Epithelial cell of proximal tubule (primary cell): ENCODE measurements at places on chromosomes 12 and 14.

GRCh38 chr12:102371165-102371564, 109.2 kb downstream of the IGF1 start:
- DNase-seq, result no peak

DNA sequence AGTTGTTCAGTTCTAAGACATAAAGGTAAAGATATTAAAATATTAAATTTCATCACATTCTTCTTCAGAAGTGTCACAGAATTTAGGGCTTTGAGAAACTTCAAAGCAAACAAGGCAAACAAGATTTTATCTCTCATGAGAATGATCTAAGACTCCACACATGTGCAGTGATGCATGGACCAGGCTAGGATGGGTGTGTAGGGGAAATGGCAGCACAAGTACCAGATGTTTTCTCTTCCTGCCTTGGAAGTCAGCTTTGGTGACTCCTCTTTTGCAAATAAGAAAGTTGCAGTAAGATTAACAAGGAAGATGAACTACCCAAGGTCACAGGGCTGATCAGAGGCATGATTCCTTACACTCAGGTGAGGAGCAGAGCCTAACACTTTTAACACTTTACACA, 163.8 kb upstream of the LMNTD1 start:
- no peak for DNase-seq

- DNase-seq, result peak; percentile 7
These were observed 1.1 kb downstream of the DCTN2 start for GRCh38 chr12:57545809-57546437.

DNA sequence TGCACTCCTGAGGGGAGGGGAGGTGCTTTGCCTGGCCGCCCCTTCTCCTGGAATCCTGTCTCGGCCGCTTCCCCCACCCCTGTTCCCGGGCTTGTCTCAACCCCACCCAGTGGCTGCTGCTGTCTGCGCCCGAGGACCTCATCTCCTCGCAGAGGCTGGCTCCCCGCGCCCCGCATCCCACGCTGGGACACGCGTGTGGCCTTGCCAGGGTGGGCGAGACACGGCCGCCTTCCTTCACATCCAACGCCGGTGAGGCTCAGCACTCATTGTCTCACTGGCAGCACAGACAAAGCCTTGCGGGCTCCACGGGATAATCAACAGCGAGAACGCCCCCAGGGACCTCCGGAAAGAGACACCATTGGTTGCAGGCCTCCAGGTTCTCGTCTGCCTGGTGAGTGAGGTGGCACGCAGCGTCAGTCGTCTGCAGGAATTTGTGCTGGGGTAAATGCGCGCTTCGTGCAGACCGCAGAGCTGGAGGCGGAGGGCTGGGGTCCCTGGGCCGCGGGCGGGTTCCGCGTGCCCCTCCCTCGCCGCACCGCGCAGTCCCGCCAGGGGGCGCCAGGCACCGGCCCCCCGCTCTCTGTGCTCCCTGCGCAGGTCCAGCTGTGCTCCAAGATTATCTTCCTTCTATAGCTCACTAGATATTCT, 26.8 kb downstream of the CCDC177 start:
- DNase-seq, result no peak

DNA sequence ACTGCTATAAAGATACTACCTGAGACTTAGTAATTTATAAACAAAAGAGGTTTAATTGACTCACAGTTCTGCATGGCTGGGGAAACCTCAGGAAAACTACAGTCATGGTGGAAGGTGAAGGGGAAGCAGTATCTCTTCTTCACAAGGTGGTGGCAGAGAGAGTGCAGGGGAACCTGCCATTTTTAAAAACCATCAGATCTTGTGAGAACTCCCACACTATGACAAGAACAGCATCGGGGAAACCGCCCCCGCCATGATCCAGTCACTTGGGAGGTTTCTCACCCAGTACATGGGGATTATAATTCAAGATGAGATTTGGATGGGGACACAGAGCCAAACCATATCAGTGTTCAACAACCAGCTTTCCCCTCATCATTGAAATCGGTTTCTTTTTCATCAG, 49.9 kb downstream of the AEBP2 start:
- no peak for DNase-seq

- DNase-seq, result no peak
These were observed 200.6 kb upstream of the CNOT2 start for GRCh38 chr12:70042675-70043074.

GRCh38 chr14:74667758-74668157, 45.1 kb downstream of the AREL1 start:
- DNase-seq, result no peak

DNA sequence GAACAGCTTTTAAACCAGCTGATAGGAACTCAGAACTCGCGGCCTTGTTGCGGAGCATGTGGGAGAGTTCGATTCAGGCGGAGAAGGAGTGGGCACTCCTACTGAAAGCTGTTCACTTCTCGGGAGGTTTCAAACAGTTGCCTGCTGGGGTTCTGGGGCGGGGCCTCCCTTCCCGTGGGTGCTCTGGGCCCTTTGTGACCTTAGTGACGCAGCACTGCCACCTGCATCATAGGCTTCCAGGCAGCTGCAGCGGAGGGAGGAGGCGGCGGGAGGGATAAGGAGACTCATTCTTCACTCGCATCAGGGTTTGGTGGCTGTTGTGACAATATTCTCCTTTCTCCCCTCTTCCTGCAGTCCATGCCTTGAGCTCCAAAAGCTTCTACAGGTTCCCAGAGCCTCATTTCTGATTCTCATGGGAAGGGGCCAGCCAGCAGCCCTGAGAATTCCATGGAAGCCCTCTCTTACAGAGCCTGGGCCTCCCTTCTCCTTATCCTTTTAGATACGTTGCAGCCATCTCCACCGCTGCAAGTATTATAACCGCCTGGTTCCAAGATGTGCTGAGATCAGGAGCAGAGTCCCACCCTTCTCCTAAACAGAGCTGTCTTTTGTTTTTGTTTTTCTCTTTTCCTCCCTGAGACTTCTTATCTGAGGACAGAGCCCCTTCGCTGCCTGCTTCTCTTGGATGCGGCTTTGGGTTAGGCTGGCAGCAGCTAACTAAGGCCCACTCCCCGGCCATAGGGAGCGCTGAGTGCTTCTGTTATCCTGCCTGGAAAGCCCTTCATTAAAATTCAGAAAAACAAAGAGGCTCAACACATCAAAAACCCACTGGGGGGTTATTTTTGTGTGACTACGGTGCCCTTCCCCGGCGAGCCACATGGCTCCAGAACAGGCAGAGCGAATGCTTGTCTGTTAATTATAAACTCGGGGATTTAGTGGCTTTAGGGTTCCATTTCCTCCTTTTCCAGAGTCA, 67.6 kb upstream of the GPATCH2L start:
- DNase-seq, result no peak

- no peak for DNase-seq
These were observed 1.8 kb downstream of the C1R start for GRCh38 chr12:7090222-7090998.

DNA sequence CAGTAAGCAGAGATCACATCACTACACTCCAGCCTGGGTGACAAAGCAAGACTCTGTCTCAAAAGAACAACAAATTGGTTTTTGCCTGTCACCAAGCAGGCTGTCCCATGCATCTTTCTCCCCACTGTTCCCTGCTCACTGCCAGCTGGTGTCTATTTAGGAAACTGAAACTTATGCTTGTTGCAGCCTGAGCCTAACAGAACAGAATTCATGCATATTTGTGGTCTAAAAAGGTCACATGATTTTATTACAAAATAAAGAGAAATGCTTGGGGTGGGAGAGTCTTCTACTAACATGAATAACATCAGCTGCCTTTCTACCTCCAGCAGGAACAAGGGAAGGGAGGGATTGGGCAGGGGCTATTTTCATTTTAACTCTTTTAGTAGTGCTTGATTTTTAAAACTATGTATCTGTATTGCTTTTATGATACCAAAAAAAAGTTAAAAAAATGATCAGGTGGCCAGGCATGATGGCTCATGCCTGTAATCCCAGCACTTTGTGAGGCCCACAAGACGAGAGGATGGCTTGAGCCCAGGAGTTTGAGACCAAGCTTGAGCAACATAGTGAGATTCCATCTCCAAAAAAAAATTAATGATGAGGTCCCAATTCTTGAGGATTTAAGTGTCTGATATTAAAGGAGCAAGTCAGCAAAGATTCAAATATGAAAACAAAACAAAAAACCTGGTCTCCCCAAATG, 923 bp downstream of the STAT2 start:
- DNase-seq, result peak; percentile 67

DNA sequence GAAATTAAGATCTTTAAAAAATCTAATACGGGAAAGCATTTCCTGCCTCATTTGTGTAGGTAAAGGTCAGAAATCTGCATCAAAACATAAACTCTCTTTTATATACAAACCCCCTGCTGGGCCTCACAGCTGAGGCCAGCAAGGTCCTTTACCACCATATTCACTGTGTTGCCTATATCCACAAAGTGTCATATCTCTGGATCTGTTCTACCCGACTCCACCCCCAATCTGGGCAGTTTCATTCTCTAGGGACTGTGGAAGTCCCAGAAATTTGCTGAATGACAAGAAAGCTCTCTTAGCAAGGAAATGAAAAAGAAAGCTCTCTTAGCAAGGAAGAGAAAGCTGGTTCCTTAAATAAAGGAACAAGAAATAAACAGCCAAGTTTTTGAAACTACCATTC, 301.7 kb downstream of the KCNH5 start:
- DNase-seq, result no peak

DNA sequence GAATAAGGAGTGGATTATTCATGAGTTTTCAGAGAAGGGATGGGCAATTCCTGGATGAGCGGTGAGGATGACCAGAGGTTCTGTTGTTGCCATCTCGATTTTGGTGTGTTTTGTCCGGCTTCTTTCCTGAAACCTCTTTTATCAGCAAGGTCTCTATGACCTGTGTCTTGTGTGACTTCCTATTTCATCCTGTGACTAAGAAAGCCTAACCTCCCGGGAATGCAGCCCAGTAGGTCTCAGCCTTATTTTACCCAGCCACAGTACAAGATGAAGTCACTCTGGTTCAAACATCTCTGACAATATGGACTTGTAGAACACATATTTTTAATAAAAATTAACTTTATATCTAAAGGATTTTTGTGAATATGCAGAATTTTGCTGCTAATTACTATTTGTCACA, 716.4 kb downstream of the FSCB start:
- no peak for DNase-seq

DNA sequence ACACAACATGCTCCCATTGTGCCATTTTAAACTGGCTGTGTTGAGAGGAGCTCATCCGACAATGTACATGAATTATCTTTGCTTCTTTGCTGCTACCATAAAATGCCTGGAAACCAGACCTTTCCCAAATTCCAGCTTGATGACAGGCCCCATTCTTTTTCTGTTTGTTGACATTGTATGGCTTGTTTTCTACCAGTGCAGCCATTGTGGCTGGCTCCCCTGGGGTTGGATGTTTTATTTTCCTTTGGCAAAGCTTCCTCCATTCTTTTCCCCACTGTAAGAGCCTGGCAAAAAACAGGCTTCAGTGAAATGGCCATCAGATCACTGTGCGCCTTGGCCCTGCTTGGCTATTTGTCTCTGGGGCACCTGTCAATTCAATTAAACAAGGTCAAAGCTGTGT, 532.5 kb downstream of the VRK1 start:
- DNase-seq, result no peak

DNA sequence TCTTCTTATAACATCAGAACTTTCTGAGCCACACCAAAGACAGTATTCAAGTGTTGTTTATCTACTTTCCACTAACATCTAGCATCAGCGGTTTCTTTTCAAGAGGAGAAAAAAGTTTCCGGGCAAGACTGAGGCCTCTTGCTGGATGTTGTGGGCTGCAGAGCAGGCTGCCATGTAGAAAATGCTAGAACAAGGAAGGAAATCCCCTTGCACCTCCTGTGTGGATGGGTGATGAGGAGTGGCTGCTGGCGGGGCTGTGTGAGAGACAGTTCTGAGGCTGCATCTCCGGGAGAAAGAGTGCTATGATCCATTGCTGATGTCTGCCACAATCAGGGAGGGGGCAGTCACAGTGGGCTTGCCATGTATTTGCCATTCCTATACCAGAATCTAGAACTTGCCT, 37.8 kb upstream of the PPP1CC start:
- DNase-seq, result no peak

GRCh38 chr12:53047221-53048032, 2.4 kb upstream of the TNS2 start:
- no peak for DNase-seq

DNA sequence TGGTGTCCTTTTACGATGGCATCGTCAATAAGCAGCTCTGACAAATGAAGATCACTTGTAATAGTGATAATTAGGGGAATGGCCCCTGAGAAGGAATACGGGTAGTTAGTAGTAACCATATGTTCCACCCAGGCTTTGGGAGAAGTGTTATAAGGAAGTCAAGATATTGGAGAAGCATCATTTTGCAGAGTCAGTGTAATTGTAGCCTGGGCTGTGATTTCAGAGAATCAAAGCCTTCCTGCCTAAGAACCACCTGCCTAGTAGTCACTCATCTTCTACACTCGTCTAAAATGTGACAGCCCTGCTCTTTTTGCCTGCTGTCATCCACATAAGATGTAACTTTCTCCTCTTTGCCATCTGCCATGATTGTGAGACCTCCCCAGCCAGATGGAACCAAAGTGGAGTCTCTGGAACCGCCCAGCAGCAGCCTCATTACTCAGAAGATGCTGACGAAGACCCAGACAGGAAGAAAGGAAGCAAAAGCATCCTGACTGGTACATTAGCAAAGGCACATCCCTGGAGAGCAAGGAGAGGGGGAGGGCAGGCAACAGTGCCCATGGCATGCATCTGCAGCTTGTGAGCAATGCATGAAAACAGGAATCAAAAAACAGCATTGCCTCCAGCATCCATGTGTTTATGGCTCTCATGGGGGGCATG, 12.6 kb upstream of the EDDM3A start:
- no peak for DNase-seq

- no peak for DNase-seq
These were observed 87.3 kb upstream of the E2F7 start for GRCh38 chr12:77152623-77153193.

GRCh38 chr12:3572560-3572959, 81.6 kb downstream of the PRMT8 start:
- DNase-seq, result no peak

DNA sequence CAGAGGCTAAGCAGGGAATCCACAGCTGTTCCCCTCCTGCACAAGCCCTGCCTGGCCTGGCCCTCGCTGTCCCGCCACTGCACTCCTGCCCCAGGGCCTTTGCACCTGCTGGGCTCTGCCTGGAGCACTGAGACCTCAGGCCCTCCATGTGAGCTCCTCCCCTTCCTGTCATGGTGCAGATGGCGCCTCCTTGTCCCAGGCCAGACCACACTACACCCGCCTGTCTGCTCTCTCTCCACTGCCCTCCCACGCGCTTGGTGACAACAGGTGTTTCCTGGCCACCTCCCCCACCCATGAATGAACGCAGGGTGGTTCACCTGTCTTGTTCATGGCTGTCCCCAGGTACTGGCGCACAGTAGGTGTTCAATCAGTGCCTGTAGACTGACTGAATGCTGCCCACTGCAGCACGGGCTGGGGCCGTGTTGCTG, 82.9 kb downstream of the NCOR2 start:
- DNase-seq, result no peak
